Muscle of arm (tissue), 14 donors: ENCODE measurements at places on chromosomes 5 and 9. TPM values are rescaled to one million over a fixed set of nuclear protein-coding genes. Genes with fewer than 3 reads are reported as not detected.

The CNTFR gene
- 53.0 TPM for polyA plus RNA-seq

The GOLM1 gene
- 51.6 TPM for polyA plus RNA-seq

The CER1 gene
- polyA plus RNA-seq, result 0.97 TPM

- DNase-seq, result no peak
These were observed 11.5 kb downstream of the SQSTM1 start for GRCh38 chr5:179832039-179832745.

- DNase-seq, result no peak
These were observed 8.4 kb downstream of the GNAQ start for GRCh38 chr9:78023003-78023741.

DNA sequence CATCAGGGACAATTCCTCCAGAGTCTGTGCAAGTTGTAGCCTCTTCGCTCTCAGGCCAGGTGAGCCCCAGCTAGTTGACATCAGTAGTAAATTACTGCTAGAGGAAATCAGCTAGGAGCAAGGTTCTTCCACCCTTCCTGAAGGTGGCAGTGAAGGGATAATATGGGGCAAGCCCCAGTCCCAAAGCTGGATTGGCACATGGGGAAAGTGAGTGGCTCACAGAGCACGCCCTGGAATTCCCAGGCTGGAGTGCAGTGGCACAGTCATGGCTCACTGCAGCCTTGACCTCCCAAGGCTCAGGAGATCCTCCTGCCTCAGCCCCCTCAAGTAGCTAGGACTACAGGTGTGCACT lies 82.1 kb downstream of the CYFIP2 start:
- no peak for DNase-seq

GRCh38 chr5:8865266-8865665 lies 680.6 kb downstream of the SEMA5A start:
- DNase-seq, result no peak

GRCh38 chr5:179132586-179133355 lies 72.6 kb downstream of the ZNF354C start:
- DNase-seq, result no peak

DNA sequence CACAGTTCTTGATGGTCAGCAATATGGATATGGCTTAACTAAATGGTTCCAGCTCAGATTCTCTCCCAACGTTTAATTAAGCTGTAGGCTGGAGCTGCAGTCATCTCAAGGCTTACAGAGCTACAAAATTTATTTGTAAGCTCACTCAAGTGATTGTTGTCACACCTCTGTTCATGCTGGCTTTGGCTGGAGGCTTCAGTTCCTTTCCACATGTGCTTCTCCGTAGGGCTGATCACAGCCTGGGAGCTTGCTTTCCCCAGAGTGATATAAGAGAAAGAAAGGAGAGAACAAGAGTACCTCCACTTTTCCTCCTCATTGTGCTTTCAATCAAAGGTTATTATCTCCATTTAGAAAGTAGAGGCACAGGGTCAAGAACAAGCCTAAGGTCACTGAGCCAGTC lies 182.7 kb upstream of the KCNN2 start:
- no peak for DNase-seq
